Airway epithelial cell (primary cell): ENCODE measurements at places on chromosomes 5 and 9. TPM values are rescaled to one million over a fixed set of nuclear protein-coding genes. Genes with fewer than 3 reads are reported as not detected.

CDKN2B-AS1 gene
- 0.56 and 0.65 TPM in 2 replicates for total RNA-seq

C9 gene
- not detected in 2 replicates for total RNA-seq

KCNIP1 gene
- not detected in 2 replicates for total RNA-seq

MARCHF11 gene
- not detected in 2 replicates for total RNA-seq

TSSK1B gene
- 0.14 and 0.37 TPM in 2 replicates for total RNA-seq

SLC2A8 gene
- 15.0 and 26.3 TPM in 2 replicates for total RNA-seq

PCDH1 gene
- total RNA-seq: 50.3 and 60.9 TPM in 2 replicates
